ENCODE measurements at places on chromosomes 6 and 20.

DNA sequence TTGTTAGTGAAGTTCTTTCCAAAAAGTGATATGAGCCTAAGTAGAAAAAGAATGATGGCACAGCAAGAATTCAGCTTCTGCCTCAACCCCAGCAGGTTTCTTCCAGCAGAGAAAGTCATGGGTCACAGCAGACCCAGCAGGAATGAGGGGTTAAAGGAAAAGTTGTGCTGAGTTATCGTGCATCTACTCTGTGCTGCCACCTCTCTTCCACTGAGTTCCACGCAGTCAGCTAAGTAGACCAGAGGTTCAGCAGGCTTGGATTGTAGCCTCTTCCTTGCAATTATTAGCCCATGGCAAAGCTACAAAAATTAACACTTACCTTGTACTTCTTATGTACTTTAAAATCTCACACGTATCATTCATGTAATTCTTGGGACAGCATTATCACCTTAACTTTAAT, 510.8 kb downstream of the PTPRT start:
- DNase-seq = no peak

DNA sequence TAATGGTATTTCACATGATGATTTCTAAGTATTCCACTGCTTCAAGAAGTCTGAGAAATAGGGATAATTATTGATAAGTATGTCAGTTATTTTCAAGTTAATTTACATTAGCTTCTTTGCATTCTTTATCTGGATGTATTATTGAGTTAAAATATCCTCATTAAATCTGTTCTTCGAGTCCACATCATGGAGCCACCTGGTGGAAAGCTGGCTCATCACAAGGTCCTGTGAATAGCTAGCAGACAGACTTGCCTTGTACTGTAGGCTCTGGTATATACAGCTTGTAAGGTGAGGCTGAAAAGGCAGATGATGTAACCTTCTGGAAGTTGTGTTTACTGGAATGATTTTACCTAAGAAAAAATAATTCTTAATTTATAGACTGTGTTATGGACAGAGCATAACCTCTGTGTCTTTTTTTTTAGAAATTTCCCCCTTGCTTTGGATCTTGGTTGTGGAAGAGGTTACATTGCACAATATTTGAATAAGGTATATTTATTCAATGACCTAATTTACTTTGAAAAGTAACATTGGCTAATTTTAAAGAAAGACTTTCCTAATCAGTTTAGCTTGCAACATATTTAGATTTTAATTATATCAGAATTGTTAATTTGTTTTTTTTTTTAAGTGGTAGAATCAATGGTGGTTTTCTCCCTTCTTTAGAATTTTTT, 3.5 kb downstream of the NDUFAF5 start:
- no peak for DNase-seq

DNA sequence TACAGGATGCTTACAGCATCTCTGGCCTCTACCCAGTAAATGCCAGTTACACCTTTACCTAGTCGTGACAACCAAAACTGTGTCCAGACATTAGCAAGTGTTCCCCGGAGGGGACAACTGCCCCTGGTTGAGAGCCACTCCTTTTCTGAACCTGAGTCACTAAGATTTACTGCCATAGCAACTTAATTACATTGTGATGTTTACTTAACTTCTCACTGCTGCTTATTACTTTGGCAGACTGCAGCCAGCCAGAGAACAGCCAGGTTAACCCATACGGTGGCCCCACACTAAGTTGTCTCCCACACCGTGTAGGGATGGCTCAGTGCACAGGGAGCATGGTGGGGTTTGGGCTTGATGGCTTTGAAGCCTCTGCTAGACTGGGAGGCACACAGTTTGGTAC, 204.7 kb upstream of the SULF2 start:
- no peak for DNase-seq

GRCh38 chr6:70312165-70312745, 9.4 kb upstream of the COL9A1 start:
- no peak for DNase-seq

DNA sequence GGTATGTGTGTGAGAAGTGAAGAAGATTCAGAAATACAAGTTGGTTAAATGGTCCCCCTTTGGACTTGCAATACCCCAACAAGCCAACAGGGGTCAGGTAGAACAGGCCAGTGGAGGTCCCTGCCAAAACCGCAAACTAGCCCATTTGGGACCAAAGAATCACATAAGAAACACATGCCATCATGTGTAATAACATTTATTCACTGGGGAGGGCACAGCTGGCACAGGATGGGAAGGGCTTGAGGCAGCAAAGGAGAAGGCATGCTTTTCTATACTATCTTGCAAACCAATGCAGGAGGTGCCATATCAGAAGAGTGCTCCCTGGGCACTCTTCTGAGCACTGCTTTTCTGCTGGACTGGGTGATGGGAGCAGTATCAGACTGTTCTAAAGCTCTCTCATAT, 116.1 kb upstream of the TRAF3IP2 start:
- no peak for DNase-seq

DNA sequence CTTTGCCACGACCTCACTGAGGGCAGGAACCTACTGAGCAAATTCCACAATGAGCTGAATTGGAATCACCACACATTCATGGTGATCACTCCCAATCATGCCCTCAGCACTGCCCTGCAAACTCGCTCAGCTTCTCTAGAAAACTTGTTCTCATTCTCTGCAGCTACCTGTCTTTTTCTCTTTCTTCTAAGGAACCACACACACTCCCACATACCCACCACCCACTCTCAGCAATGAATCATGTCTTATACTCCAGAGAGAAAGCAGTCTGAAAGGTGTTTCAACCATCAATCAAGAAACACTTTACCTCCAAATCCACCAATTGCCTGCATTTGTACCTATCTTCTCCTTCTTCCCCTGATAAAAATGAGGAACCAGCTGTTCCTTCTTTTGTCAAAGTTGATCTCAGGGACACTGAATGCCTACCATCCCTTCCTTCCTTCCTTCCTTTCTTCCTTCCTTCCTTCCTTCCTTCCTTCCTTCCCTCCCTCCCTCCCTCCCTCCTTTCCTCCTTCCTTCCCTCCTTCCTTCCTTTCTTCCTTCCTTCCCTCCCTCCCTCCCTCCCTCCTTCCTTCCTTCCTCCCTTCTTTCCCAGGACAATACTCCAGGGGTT, 84.6 kb upstream of the SGK1 start:
- no peak for DNase-seq

- no peak for DNase-seq
Measured at GRCh38 chr6:16684195-16684689, 77.0 kb downstream of the ATXN1 start.

GRCh38 chr20:4855555-4855954, 133.8 kb downstream of the PRND start:
- DNase-seq = no peak

GRCh38 chr6:149482545-149483333, 2.1 kb downstream of the ZC3H12D start:
- no peak for DNase-seq

- DNase-seq = no peak
Measured at GRCh38 chr6:144216668-144217218, 66.4 kb downstream of the STX11 start.

- DNase-seq = no peak
Measured at GRCh38 chr6:90496258-90497016, 90.4 kb downstream of the MAP3K7 start.

DNA sequence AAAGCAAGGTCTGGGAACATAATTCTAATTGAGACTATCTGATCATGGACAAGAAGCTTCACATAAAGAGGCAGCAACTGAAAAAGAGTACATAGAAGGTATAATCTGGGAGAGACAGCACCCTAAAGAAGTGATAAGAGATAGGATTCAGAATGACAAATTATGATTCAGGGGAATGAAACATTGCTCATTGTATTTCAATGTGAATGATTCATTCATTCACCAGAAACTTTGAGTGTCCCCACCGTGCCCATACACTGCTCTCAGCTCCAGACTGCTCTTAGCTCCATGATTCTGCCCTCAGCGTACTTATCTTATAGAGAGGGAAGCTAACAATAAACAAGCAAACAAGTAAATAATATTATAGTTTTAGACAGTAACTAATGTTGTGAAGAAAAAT, 329.3 kb upstream of the IRAK1BP1 start:
- DNase-seq = no peak

- no peak for DNase-seq
Measured at GRCh38 chr6:132165677-132166076, 214.5 kb upstream of the CCN2 start.

- DNase-seq = no peak
Measured at GRCh38 chr6:94045099-94045829, 625.9 kb upstream of the EPHA7 start.

DNA sequence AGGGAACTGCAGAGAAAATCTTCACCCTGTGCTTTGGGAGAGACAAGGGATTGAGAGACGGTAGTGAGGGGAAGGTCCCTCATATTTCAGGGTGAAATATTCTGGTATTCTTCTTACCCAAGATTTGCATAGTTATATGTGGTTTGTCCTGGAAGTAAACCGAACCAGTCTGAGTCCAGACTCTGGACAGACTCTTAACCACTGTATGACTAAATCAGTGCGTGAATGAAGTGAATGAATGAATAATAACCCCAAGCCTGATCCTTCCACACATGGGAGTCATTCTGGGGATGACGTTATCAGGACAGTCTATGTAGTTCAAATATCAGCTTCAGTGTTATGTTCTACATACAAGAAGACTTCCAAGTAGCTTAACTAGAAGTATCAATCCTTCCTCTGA, 690.7 kb downstream of the KIF16B start:
- no peak for DNase-seq

Data from coronary artery (tissue), 2 donors.